ENCODE measurements at places on chromosomes 5 and 9.

DNA sequence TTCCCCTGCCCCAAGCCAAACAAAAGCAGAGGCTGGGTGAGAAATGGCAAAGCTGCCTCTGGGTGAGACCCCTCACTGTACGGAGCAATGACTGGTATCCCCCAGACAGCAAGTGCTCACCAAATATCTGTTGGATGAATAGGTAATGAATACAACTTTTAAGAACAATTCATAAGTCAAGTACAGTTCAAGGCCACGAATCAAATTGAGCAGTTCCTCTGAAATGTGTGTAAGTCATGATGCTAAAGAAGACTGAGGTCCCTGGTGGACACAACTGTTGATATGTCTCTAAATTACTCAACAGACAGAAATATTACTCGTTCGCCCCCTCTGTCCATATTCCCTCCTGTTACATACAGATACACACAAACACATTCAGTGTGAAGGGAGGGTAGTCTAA, 160.7 kb downstream of the GLIS3 start:
- no peak for DNase-seq

DNA sequence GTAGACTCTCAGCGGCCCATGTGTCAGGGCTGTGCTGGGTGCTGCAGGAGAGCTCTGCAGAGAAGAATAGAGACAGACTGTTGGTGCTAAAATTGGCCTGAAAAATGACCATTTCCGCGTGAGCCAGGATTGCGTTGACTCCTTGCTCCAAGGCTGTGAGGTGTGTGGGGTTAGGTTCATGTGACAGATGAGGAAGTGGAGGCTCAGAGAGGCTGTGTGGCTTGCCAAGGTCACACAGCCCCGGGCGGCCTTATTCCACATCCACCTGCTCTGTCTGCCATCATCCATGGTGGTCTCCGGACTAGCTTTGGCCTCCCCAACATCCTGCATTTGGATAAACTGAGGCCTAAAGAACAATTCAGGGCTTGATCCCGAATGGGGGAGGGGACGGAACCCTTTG, 15.2 kb downstream of the NEK6 start:
- no peak for DNase-seq

DNA sequence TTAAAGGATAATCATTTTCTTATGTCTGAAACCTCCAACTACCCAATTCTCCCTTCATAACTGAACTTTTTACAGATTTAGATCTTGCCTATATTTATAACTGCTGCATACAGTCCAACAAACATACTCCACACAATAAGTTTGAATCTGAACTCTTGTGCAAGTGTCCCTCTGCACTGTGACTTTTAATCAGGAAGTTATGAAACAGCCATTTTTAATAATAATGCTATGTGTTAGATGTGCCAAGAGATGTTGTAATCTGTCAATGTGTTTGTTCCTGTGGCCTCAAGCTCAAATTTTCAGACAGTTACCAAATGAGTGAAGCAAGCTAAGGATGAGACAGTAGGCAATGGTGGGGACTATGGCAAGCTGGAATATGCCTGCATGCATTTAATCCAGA, 57.6 kb upstream of the MTAP start:
- no peak for DNase-seq

DNA sequence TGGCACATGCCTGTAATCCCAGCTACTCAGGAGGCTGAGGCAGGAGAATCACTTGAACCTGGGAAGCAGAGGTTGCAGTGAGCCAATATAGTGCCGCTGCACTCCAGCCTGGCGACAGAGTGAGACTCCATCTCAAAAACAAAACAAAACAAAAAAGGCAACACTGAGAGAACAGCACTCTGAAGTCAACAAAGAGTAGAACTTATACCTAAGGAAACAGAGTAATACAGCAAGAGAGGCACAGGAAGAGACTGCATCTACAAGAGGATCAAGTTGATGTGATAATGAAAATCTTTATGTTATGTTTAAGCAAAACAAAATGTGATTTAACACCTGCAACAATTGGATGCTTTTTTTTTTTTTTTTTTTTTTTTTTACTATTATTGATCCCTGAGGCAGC, 33.1 kb downstream of the FYB1 start:
- no peak for DNase-seq

GRCh38 chr5:107558823-107559375, 111.8 kb downstream of the EFNA5 start:
- no peak for DNase-seq

- peak; percentile 75 for DNase-seq
Observed at GRCh38 chr9:127567730-127568617, 44.1 kb upstream of the STXBP1 start.

GRCh38 chr9:130265431-130266235, at the start of gene HMCN2:
TSS of gene HMCN2 (plus strand) at chr9:130265760. CDS start at chr9:130265879, 119 bp downstream.
- DNase-seq = peak; percentile 65

- no peak for DNase-seq
Observed at GRCh38 chr5:115507681-115508080, 36.9 kb downstream of the FEM1C start.

DNA sequence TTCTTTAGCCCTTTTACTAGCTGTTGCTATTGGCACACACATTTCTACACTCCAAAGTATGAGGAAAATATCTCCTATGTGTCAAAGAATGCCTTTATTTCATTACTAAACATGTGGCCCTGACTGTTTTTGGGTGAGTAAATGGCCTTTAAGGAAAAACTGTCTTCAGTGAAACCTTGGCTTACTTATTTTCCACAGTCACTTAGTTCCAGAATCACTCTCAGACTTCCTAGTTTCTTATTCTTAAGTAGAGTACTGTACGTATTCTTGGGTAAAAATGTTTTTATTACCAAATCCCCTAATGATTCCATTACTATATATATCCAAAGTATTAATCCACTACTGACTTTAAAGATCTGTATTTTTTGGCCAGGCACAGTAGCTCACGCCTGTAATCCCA, 27.5 kb downstream of the ERP44 start:
- no peak for DNase-seq

GRCh38 chr9:3401221-3401954, 124.4 kb downstream of the RFX3 start:
- DNase-seq = no peak

DNA sequence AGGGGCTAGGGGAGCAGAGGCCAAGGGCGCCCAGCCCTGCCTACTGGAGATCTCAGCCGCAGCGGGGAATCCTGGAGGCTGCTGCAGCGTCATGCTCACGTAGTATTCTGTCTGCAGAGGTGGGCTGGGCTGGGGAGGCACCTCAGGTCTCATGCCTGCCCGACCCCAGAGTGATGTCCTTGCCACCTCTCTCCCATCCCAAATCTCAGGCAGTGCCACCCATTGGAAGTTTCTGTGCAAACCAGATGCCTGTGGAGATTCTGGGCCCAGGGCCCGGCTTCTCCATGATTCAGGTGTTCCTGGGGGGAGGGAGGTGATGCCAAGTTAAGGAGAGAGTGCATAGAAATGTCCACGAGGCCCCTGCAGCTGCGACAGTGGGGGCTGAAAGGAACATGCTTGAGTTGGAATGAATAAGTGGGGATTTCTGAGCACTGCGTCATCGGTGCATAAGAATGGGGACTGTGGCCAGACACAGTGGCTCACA, 72.0 kb downstream of the ANKRD33B start:
- no peak for DNase-seq

DNA sequence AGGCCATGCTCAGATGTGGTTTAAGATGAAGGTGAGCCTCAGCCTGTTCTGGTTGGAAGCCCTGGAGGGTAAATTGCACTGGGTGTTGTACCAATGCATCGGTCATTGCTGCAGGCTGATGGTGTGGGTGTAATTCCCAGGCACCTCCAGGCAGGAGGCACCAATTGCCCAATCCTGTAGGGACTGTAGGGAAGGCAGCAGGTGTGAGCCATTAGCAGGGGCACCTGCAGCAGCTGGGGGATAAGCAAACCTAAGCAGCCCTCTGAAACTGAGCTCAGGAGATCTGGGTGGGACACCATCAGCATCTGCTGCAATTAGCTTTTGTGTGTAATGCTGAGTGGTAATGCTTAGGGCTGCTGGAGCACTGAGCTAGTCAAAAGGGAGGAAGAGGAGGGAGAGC, 190.1 kb upstream of the TBC1D2 start:
- no peak for DNase-seq

- DNase-seq = no peak
Observed at GRCh38 chr5:91315701-91316100, 67.4 kb downstream of the ARRDC3 start.

- no peak for DNase-seq
Observed at GRCh38 chr5:59786334-59786805, 107.2 kb downstream of the PDE4D start.

DNA sequence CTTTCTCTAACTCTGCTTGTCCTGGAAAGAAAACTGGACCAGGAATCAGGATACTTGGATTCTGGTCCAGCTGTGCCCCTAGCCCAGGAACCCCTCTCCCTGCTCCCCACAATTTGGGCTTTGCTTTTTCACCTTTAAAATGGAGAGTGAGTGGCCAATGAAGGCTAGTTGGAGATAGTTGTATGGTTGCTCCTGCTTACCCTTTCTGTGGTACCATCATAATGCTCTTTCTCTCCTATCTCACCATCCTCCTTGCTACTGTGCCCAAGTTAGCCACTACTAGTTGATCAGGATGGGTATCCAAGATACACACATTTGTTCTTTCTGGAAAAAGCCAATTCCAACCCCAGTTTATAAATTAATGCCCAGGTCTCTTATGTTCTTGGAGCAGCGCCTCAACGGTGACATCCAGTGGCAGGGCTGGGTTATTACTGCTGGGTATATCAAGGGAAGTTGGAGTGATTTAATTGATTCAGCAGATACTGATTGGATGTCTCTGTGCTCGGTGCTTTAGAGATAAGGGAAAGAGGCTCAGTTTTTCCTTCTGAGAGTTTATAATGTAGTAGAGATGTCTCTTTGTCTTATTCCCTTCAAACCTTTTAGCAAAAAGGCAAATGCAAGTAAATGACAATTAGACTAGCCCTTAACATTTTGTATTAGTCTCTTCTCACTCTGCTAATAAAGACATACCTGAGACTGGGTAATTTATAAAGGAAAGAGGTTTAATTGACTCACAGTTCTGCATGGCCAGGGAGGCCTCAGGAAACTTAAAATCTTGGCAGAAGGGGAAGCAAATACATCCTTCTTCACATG, 38.5 kb downstream of the FAXDC2 start:
- DNase-seq = no peak

- peak; percentile 72 for DNase-seq
Observed at GRCh38 chr5:150159741-150160179, 4.1 kb upstream of the PDGFRB start.

GRCh38 chr5:168947212-168947868, 353.6 kb downstream of the SLIT3 start:
- peak; percentile 69 for DNase-seq

DNA sequence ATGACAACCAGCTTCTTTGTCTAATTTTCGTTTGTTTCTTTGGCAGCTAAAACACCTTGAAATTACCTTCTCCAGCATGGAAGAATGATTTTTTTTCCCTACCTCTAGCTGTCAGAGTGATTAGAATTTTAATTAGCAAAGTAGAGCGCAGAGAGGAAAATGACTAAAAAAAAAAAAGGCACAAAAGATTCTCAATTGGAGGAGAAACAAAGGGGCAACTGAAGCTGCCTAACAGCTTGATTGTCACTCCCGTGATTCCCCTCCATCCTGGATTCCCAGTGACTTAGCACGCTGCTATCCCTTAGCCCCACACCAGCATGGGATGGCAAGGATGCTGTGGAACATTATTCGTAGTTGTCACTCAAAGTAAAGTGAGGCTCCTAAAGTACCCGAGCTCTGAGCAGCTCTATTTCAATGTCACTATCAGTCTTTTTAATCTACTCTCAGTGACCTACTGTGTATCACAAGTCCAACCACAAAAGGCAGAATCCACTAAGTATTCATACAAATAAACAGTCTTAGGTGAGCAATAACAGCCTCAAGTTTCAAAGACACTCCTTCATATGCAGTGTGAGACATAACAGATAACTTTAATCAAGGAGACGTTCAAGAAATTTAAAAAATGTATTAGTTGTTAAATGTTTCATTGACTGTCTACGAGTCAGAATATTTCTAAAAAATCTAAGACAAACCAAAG, 710.0 kb upstream of the GRAMD2B start:
- DNase-seq = no peak

GRCh38 chr5:150304481-150305081, 1.9 kb upstream of the ARSI start:
- no peak for DNase-seq

- no peak for DNase-seq
Observed at GRCh38 chr9:110828264-110828663, 159.7 kb downstream of the MUSK start.

- no peak for DNase-seq
Observed at GRCh38 chr9:20200991-20201431, 412.2 kb upstream of the SLC24A2 start.

DNA sequence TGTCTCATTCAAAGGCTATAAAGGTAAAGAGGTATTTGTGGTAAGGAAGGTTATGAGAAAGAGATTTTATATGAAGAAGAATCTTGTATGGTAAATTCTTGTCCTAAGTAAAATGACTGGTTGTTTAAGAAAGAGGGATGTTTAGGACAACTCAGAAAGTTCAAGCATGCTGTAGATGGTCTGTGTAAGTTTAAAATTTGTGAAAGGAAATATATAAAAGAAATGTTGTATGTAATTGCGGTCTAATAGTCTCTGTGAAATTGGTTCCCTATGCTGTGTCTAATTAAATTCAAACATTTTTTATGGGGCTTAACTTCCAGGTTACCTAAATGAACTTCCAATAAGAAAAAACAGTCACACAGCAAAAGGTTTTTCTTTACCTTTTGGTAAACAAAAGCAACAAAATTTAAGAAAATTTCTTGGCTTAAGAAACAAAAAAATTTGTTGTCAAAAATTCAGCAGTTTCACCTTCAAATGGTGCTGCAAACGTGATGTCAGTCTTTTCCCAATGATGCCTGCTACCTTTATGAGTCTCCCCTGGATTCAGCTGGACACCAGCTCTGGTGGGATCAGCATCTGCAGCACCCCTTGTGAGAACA, 83.0 kb upstream of the FCN1 start:
- no peak for DNase-seq

DNA sequence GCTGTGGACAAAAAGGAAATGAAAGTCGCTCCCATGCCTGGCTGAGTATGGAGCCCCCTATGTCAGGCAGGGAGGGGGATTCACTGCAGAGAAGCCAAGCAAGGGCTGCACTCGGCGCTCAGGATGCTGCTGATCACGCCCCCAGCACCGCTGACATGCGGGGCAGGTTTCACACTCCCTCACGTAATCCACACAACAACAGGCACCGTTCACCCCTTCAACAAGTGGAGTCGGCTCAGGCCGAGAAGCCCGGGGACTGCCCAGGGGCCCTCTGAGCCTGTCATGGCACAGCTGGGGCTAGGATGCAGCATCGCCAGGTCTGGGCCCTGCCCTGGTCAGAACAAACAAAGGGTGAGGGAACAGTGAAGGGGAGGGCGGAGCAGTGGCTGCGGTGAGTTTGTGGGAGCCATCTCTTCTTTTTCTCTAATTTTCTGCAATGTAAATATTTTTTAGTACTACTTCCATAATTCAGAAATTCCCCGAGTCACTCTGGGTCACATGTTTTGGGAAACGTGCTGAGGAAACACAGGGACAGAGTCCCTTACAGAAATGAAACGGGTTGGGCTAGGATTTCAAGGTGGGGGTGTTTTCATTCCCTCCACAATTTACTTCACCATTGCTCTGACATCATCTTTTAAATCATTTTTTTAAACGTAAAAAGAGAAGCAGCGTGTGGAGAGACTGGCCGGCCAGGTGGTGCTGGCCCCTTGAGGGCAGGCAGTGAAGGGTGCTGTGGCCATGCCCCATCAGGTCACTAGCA, 49.8 kb downstream of the PRRT1B start:
- no peak for DNase-seq

GRCh38 chr5:3430691-3431090, 164.9 kb upstream of the IRX1 start:
- DNase-seq = no peak
